ENCODE measurements at places on chromosomes 12 and 14.

GRCh38 chr12:76035045-76035444 lies 3.5 kb upstream of the PHLDA1 start:
- no peak for DNase-seq

GRCh38 chr12:109714141-109714912 lies 702 bp downstream of the FAM222A start:
- DNase-seq = no peak

GRCh38 chr12:121718653-121719239 lies 6.2 kb downstream of the TMEM120B start:
- DNase-seq = no peak

GRCh38 chr14:54834081-54834480 lies 68.5 kb downstream of the GCH1 start:
- DNase-seq = no peak

DNA sequence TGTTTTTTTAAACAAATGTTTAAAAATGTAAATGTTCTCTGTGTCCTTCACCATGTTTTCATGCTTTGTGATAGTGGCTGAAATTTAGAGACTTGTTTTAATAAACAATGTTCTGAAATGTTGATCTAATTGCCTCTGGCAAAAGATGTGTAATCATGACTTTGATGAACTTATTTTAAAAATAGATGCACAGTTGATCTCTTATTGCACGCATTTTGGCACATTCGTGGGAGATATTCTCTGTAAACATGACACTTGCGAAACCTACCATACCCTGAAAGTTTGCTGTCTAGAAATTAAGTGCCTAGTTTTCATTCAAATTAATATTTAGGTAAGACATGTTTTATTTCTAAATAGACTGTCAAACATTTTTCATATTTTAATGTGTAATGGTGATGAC lies 119.7 kb upstream of the DNM1L start:
- no peak for DNase-seq

GRCh38 chr14:40417777-40418401 lies 985.7 kb upstream of the FBXO33 start:
- no peak for DNase-seq

GRCh38 chr12:89927226-89927698 lies 218.6 kb upstream of the ATP2B1 start:
- DNase-seq = no peak

DNA sequence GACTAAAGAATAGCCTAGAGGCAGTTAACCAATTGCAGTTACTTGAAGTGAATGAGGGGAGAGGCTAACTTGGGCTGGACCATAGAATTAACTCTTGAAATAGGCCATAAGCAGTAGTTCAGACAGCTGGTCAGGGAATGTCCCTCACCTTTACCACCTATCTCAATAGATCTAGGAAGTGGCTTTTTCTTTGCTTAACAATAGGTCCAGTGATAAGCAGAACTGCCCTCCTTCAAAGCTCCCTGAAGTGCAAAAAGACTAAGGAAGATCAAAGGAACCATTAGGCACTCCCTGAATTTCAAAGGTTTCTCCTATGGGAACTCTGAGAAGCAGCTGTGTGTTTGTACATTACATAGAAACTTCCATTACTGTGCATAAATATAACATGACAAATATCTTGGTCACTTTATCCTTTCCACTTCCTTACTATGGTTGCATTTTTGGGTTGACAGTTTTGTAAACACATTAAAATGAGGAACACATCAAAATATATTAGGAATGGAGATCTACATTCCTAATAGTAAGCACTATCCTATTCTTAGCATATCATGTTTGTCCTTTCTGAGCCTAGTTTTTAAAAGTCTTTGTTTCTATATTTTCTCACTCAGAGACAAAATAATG lies 7.2 kb upstream of the NAA30 start:
- no peak for DNase-seq

DNA sequence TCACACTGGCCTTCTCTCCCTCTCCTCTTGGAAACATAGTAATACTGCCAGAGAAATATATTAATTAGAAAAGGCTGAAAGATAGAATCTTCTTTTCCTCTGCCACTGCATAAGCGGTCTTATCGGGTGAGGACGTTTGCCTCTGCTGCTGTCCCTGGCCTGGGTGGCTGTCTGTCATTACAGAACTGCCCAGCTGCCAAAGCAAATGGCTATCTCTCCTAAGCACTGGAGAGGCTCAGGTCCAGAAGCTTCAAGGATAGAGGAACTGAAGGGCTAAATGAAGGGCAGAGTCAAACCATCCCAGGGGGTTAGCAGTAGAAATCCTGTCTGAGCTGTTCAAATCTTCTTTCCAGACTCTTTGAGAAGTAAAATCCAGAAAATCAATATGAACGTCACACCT lies 198.6 kb upstream of the CAND1 start:
- DNase-seq = no peak

- DNase-seq = no peak
These were observed 739 bp upstream of the PAX9 start for GRCh38 chr14:36660736-36661505.

GRCh38 chr14:65422088-65422834 lies 9.7 kb downstream of the FUT8 start:
- no peak for DNase-seq

- no peak for DNase-seq
These were observed 166.7 kb downstream of the KCNA5 start for GRCh38 chr12:5210179-5210922.

GRCh38 chr14:77554207-77554606 lies 55.6 kb upstream of the ISM2 start:
- no peak for DNase-seq

DNA sequence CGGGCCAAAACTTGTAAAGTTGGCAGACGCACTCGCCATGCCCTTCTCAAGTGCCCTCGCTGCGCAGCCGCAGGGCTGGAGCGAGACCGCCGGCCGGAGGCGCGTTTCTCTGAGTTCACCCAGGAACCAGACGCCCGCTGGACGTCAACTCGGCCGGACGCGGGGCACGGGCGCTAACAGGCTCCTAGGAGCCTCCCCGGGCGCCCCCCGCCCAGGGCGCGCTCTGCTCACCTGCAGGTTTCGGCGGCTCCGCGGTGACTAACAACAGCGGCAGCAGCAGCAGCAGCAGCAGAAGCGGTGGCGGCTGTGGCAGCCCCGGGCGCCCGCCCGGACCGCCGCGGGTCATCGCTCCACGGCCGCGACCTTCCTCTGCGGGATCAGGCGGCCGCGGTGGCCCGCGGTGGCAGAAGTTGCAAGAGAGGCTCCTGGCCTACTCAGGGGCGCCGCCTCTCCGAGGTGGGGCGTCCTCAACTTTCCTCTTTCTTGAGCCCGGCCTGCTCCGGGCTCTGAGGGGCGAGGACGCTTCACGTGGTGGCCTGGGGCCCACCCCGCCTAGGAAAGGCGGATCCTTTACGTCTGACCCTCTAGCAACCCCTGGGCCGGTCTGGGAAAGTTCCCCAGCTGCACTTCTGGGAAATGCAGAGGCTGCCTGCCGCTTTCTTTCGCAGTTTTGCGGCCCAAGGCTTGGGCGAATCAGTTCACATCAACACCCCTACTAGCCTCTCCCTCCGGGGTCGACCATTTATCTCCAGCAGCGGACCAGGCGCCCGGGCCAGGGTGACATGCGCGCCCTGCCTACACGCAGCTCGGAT lies at the start of gene PLBD1:
PLBD1 (minus strand) TSS at position 533 of the 812 bp plus-strand sequence; CDS start at position 346, 187 bp downstream.
- DNase-seq = peak; percentile 28

- no peak for DNase-seq
These were observed 126.7 kb upstream of the PARP11 start for GRCh38 chr12:3999904-4000303.

DNA sequence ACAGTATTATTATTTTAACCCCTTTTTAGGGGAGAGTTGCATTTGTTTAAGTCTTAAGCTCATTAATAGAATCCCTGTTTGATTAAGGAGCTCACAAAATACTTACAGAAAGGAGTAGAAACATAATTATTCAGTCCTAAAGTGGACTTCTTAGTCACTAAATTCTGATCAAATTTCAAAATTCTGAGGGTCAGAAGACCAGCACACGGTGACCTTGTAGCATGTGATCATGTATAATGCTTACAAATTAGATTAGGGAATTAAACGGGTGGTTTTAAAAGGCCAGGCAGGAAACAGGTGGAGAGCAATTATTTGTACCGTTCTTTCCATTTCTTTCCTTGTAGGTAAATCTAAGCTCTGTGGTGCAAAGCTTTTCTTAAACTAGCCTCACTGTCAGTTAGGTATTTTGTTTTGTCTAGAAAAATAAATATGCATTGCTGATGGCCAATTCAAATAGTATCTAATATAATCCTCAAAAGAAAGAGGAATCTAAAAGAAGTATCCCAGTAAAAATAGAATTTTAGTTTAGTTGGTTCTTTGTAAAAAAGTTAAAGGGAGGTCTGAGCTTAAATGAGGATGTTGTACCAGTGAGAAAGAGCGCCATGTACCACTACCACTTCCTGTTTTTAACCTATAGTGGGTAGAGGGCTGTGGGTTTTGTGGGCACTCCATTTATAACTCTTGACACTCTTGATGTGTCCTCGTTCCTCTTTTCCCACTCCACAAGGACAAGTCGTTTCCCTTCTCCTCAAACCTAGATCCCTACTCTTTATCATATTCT lies 51.1 kb downstream of the SLC38A1 start:
- no peak for DNase-seq

- no peak for DNase-seq
These were observed 62.1 kb downstream of the TNFAIP2 start for GRCh38 chr14:103185051-103186029.

DNA sequence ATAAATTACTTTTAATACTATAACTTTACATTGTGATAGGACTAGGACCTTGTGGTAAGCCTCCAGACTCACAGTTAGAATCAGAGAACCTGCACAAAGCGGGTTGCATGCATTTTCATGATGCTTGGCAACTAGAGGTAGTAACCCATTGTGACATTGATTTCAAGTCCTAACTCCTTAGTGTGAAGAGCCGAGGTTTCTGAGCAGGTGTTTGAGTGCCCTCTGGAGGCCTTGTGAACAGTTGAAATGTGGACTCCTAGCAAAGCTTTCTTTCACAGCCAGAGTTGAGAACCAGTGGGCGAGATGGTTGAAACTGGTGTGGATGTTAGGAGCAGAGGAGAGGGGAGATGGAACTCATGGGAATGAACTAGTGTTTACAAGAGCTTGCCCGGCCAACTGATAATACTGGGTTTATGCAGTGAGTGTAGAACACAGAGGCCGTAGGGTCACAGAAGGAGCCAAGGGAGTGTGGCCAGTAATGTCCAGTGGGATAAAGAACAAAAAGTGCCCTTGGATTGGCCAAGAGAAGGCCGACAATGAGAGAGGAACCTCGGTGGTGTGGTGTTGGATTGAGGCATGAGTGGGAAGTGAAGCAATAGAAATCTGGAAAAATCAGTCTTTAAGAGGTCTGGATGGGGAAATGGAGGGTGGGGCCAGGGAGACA lies 10.9 kb downstream of the ZNF664 start:
- DNase-seq = peak; percentile 2

GRCh38 chr12:8816448-8817050 lies 5.9 kb upstream of the A2ML1 start:
- no peak for DNase-seq

DNA sequence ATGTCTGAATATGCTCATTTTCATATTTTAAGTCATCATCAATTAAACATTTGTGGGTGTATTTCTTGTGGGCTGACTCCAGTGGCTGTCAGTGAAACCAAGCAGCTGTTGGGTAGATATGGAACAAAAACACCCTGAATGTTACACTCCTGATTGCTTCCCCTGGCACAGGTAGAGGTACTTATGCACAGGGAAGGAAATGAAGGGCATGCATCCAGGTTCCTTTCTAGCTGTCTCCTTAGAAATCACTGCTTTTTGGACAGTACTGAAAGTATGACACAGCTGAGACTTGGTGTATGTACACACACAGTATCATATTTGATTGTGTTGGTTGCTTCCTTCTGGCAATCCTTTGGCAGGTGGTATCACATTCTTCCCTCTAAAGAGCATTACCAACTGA lies 1006.7 kb downstream of the DIO2 start:
- DNase-seq = no peak

- DNase-seq = no peak
These were observed 217.4 kb upstream of the RTL1 start for GRCh38 chr14:101120641-101121507.

- DNase-seq = no peak
These were observed 22.6 kb downstream of the INSM2 start for GRCh38 chr14:35556548-35556947.

GRCh38 chr12:75457191-75457590 lies 23.4 kb upstream of the GLIPR1 start:
- no peak for DNase-seq

GRCh38 chr14:64758691-64759554 lies 54.7 kb downstream of the PLEKHG3 start:
- peak; percentile 82 for DNase-seq

DNA sequence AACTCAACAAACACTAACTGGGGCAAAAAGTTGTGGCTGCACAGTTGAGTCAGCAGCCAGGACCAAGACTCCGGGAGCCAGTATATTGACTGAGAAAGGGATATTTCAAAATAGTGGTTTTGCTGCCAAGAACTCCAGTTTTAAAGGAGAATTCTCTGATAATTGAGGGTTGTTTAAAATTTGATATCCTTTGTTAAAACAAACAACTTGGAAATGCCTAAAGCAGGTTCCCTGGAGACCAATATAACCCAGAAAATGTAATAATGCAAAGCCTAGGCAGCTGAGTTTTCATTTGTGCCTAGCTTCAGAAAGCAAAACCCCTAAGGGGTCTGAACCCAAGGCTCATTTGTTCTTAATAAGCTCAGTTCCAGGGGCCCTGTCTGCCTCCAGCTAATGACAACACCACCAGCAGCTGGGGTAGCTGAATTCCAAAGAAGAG lies 311.7 kb upstream of the CCDC196 start:
- DNase-seq = peak; percentile 7

DNA sequence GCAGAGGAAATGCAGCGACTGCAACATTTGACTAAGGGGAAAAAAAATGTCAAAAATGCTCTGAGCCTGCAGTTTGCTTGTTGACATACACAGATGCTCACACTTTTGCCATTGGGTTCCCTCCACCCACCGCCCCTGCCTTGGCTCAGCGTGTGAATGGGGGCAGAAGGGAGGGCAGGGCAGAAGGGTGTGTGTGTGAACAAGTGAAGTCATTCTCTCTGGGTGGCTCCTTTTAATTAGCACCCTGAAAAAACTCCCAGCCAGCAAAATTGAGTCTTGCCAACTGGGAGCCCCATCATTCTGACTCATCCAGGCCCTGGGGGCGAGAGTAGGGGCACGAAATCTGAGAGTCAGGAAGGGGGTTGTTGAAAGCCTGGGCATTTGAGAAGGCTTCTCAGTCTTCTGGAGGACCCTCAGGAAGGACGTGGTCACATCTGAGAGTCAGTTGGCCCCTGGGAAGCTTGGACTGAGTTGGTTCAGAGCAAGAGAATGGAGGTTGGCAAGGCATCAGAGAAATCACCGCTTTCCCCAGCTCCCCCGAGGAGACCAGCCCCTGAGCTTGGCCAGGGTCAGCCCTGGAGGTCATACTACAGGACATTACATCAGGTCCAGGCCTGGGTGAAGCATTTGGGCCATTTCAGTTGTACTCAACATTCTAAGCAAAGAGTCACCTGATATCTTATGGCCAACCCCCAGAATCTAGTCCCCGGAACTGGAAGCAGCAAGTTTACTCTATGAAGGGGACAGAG lies 22.7 kb upstream of the KRT78 start:
- DNase-seq = peak; percentile 79

- DNase-seq = no peak
These were observed 63.0 kb downstream of the CLMN start for GRCh38 chr14:95256776-95257060.

Measured in skin of body (tissue), 3 donors.